Erythroblast (primary cell): ENCODE measurements at places on chromosomes 5 and 9.
A peak's percentile ranks its signal among the peaks of the same experiment; 100 is the strongest.

DNA sequence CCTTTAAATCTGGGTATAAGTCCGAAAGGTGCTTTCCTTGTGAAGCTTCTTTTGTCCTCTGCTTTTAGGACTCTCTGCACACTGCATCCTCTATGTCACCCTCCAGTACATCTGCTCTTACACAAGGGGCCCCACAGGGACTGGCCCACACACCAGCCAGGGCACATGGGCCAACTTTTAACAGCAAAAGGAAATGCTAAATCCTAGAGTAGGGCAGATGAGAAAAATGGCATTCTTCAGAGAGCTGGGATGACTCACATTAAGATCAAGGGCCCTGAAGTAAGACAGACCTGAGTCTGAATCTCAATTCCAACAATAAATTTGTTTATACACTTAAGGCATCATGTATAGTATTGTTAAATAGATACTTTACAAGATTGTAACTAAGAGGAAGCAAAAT, 40.3 kb upstream of the CDKN2B start:
- DNase-seq = no peak

DNA sequence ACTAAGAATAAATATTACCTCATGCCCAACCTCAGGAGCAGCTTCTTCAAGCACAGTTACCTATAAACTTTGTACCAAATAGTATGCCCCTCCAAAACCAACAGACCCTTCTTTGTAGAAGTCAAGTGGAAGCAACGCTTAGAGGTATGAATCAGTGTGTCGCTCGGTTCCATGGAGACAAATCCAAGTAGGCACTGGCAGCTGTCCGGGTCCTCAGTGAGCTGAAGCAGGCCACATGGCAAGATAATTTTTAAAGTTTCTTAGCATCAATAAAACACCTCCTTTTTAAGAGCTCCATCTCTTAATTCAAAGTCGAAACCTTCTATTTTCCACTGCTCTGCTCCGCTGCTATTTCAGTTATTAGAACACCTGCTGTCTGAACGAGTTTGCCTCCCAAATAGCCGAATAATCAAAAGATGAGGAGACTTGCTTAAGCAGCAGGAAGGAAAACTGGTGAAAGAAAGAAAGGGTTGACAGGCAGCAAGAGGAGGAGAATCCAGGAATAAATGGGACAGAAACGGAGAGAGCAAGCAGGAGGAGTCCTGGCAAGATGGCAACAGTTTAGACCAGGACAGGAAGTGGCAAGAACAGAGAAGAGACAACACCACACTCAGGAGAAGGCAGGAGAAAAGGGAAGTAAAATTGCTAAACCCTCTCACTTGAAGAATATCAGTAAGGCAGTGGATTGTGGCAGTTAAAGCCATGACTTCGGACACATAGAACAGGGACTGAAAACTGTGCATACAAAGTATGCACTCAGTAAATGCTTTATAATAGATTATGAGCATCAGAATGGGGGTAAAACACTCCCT, 65.0 kb downstream of the PPP2R2B start:
- no peak for DNase-seq

GRCh38 chr5:16883176-16883575, 52.9 kb downstream of the MYO10 start:
- no peak for DNase-seq

DNA sequence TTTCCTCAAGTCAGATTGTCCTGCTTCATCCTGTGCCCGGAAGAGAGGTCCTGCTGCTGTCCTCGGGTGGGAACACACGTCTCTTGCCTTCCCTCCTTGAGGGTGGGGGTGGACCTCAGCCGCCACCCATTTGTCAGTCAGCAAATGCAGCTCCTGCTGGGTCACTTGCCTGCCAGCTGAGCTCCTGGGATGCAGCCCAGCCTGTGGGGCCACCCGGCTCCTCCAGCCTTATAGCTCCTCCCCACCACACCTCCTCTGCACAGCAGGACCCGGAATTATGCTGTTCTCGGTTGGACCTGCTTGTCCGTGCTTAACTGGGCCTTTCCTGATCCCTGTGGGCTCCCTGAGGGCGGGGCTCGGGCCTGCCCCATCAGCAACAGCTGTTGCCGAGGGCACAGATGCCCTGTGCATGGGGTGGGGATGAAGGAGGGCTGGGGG, 52.7 kb downstream of the RXRA start:
- no peak for DNase-seq

DNA sequence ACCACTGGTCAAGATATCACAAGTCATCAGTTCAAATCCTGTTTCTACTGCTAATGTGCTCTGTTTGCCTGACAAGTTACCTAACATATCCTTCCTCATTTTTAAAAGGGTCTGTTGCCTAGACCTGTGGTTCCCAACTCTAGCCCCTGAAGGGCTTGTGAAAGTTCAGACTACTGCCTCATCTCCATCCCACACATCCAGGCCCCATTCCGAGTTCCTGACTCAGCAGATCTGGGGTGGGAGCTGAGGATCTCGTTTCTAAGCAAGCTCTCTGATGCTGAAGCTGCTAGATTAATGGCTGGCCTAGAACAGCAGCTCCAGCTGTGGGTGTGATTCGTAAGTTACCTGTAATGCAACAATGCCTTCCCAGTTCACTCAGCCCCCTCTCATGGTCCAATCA, 32.5 kb downstream of the S1PR3 start:
- no peak for DNase-seq

DNA sequence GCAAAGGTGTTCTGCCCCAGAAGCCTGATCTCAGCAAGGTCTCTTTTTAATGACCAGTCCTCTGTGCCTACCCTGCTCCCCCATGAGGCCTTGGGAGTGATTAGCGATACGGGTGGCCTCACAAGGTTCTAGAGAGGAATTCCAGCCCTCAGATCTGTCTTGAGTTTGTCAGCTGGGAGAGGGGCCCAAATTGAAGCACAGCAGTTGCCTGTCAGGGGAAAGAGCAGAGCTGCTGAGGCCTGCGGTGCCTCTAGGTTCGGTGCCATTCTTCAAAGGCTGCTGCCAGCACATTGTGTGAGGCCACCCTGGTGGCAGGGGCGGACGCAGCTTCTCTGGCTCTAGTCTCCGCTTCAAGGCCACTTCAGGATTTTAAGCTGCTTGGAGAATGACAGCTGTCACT, 85.7 kb upstream of the GRIA1 start:
- no peak for DNase-seq

DNA sequence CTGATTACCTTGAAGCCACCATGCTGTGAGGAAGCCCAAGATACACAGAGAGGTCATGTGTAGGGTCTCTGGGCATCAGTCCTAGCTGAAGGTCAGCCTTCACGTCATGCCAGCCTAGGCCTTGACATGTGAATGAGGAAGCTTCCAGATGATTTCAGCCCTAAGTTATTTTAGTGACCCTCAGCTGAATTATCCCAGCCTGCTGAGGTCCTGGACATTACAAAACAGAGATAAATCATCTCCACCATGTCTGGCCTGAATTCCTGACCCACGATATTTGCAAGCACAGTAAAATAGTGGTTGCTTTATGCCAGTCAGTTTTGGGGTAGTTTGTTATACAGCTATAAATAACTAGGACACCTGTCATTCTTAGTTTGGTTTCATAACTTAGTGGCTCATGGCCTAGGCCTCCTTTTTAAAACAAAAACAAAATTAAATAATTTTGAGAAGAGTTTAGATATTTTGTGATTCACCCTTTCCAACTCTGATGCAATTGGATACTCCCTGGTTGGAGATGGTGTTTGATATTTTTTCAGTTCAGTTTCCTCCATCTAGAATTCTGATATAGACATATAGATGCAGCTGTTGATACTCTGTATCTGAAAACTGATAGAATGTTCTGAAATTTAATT, 571.3 kb upstream of the CLINT1 start:
- no peak for DNase-seq

GRCh38 chr9:87593359-87593980, 95.8 kb downstream of the DAPK1 start:
- DNase-seq = no peak

- no peak for DNase-seq
Observed at GRCh38 chr5:59037941-59038797, 455.3 kb downstream of the RAB3C start.

DNA sequence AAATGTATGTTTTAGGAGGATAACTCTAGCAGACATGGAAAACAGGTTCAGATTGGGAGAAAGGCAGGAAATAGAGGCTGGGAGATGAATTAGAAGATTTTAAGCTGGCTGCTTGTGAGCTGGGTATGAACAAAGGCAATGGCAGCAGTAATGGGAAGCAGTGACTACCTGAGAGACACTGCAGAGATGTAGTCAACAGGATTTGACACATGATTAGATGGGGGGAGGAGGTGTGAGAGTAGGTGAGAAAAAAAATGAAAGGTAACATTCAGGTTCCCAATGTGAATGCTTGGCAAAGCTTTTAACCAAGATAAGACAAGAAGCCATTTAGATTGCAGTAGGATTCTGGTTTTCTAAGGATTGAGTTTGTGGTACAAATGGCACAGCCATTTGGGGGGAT, 22.8 kb upstream of the IFNE start:
- DNase-seq = no peak

DNA sequence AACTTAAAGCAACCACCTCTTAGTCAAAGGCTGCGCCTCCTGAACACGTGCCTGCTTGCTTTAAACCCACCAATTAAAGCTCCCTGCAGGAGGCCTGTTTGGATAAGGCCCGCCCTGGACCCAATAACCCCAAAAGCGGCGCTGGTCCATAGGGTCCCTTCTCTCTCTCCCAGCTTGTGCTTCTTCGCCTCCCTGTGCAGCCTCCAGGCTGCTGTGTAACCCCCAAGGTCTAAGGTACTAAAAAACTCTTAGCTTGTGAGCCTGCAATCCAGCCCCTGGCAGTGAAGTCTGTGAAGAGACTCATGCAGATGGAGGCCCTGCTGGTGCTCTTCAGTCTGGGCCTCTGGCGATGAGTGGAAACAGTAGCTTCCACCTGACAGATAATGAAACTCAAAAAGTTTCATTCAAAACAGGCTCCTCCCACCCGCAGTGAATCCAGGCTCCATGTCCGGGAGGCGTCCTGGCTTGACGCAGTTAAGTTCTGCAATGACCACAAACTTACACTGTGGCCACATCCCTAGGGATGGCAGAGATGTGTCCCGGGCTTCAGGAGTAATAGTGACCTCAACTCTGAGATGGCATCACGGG, 97.3 kb downstream of the PRRT1B start:
- DNase-seq = no peak

GRCh38 chr5:68382640-68383039, 167.1 kb downstream of the PIK3R1 start:
- DNase-seq = no peak

DNA sequence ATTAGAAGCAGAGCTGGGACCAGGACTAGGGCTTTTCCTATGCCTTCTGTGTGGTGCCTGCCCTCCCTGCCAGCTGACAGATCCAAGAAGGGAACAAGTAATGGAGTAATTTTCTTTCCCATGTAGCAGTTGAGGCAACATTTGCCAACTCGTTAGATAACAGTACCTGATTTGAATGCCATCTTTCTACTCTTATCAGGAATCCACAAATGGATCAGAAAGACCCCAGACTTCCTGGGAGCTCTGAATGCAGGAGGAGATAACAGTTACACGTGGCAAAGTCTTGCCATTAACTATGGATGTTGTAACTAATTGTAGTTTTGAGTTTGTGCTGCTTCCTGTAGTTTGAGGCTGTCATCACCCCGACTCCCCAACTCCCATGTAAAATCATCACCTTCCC, 39.2 kb downstream of the RCL1 start:
- peak; percentile 47 for DNase-seq

DNA sequence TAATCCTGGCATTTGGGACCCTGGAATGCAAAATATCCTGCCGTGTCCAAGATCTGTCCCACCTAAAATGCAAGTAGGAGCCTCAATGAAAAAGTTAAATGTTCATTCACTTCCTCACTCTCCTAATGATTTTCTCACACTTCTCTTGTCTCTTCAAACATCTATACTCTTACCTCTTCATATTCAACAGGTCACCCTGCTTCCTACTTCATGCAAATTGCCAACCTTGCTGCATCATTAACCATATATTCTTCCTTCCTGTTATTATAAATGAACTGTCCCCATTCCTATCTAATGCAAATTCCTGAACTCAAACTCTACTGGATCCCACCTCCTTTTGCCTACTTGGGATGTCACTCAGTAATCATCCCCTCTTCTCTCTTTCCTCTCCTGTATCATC, 74.4 kb downstream of the STRBP start:
- no peak for DNase-seq

- peak; percentile 63 for DNase-seq
Observed at GRCh38 chr5:343461-344401, 22.2 kb downstream of the AHRR start.

DNA sequence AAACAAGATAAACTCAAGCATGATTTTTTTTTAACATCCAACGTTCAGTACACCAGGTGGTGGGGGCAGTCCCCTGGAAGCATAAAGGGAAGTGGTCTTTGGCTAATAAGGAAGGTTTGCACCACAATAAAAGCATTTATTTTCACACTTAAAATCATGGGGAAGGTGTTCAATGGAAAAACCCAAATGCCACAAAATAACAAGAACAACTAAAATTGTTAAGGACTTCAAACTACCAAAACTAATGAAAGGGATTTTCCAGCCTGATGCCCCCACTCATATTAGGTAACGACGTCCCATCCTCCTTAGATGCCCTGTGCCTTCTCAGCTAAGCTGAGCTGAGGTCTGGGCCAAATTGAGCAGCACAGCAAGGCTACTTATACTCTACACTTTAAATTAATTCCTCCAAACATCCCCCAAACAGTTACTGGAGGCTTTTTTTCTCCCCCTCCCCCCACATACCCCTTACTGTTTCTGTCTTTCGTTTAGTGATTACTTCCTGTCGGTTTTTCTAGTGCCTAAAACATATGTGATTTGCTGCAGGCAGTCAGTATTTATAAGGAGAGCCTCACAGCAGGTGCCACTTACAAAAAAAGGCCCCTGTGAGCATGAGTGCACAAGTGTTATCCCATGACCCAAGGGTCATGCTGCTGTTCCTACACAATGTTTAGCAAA, 259.7 kb upstream of the ZNF608 start:
- no peak for DNase-seq

GRCh38 chr5:154513669-154514084, 35.6 kb upstream of the HAND1 start:
- DNase-seq = no peak

DNA sequence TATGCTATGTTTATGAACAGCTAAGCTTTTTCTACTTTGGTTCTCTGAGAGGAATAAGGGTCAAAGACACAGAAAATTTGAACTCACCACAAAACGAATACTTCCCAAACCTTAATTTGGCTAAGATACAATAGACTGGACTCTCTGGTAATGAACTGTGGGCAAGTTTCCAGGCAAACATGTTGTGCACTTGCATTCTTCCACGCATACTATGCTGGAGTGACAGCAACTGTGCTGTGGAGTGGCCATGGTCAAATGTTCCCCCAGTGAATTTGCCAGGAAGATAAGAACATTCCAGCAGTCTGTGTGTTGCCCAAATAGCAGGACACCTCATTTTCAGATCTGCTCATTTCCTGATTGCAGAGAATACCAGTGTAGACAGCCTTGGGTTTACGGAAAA, 275.3 kb upstream of the IL12B start:
- DNase-seq = no peak

DNA sequence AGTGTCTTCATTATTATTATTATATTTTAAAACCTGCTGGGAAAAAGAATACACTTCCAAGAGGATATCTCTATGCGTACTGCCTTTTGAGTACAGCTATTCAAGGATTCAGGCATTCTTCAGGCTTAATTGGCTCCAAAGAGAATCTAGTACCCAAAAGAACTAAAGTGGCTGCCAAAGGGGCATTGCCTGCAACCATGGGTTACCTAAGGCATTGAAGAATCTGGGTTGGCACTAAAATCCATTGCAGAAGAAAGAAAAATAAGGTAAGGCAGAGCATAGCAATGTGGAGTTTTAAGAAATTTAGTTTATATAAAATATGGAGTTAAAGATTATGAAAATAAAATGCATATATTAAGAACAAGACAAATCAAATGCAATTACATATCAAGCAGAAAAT, 223.5 kb downstream of the TMEM161B start:
- DNase-seq = no peak
